ENCODE measurements at places on chromosomes 3 and 15.
A peak's percentile ranks its signal among the peaks of the same experiment; 100 is the strongest.

- no peak for DNase-seq
These were observed 21.5 kb downstream of the CD86 start for GRCh38 chr3:122076491-122077292.

- DNase-seq = no peak
These were observed 1.2 kb downstream of the MKRN3 start for GRCh38 chr15:23566651-23567050.

- no peak for DNase-seq
These were observed 25.1 kb downstream of the SMAD3 start for GRCh38 chr15:67090297-67091070.

DNA sequence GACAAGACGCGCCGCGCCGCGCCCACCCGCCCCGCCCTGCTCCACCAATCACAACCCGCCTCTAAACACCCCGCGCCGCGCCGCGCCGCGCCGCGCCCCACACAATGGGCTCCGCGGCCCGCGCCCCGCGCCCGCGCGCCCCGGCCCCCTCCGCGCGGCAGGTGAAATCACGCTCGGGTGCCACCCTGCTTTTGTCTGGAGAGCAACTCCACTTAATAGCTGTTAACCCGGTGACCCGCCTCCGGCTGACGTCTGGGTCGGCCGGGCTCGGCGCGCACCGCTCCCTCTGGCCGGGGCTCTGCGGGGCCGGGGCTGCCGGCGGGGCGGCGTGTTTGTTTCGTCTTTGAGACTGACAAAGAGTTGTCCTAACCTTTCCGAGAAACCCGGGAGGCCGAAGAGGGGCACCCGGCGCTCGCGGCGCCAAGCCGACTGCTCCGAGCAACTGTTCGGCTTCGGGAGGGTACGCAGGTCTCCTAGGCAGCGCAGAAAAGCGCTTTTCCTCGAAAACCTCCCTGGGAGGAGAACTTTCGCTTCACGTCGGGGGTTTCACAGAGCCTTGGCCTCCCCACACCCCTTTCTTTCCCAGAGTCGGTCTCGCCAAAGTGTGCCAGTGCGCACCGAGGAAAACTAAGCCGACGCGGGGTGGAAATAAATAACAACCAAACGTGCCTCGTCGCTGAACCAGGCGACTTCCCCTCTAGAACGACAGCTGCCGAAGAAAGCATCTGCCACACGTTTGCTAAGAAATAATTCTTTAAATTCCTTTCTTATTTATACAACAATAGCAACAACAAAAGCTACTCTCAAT lies 518.4 kb downstream of the FOXP1 start:
- DNase-seq = no peak

GRCh38 chr15:63086271-63086670 lies 35.4 kb upstream of the LACTB start:
- no peak for DNase-seq

DNA sequence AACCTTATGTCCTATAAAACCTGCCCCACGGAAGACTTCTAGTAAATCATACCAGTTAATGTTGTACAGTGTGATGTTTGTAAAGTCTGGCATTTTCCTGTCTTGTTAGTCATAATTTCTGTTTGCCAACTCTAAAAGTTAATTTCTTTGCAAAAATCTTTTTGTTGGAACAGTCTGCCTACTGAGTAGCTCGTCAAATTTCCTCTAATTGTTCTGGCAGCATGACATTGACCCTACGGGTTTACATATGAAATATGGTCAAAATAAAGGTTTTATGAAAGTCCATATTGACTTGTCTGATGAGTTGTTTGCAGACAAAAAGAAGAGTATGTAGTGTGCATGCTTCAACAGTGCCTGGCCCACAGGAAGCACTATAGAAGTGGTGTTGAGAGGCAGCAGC lies 79.8 kb upstream of the SOX2 start:
- no peak for DNase-seq

DNA sequence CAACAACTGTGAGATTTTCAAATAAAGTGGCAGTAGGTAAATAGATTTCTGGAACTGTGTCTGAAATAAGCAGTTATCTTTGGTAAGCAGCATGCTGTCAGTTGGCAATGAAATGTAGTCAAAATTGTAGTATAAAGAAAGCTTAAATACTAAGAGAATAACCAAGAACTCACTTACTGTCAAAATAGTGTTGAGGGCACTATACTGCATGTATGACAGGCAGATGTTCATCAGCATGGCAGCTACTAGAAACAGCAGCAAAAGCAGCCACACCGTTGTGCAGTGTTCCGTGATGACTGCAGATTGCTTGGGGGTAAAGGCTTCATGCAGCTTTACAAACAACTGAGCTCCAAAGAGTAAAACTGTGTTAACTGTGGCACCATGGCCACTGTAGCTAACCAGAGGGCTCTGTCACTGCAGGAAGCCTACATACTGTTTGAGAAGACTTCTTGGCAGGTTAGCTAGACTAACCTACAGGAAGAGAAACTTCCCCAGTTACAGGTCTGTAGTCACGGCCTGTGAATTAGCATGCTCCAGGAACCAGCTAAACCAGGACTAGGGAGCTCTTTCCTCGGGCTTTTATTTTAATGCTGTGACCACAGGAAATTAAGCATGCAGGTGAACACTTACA lies 459.7 kb downstream of the TBL1XR1 start:
- no peak for DNase-seq

DNA sequence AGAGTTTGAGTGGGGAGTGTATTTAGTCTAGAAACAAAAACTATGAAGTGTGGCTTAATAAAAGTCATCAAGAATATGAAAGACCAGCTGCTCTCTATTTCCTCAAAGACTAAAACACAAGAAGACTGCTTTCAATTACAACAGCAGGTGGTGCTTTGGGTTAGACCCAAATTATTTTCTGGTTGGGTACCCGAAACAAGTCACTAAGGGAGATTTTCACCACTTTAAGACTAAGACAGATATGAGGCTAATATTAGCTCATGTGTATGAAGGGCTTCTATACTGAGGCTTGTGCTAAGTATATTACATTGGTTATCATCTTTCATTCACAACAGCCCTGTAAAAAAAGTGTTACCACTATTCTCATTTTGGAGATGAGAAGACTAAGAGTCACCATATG lies 43.1 kb downstream of the COL8A1 start:
- DNase-seq = no peak

GRCh38 chr3:109351231-109351630 lies 13.9 kb upstream of the DPPA4 start:
- no peak for DNase-seq

- DNase-seq = no peak
These were observed 38.7 kb upstream of the CSPG5 start for GRCh38 chr3:47617086-47618010.

DNA sequence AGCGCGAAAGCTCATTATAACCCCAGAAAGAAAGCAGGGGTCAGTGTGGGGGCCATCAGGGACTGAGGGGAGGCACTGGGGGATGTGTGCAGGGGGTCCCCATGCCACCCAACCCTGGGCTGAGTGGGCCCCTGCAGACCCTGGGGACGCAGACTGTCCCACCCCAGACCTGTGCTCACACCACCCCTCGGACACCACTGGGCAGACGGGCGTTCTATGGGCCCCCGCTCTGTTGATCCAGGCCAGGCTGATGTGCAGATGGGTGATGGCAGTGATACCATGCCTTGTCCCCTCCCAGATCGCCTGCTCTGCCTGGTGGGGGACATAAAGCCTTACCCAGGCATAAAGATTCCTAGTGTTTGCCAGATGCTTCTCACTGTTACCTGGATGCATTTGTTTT lies 259.7 kb upstream of the TLE3 start:
- DNase-seq = no peak

DNA sequence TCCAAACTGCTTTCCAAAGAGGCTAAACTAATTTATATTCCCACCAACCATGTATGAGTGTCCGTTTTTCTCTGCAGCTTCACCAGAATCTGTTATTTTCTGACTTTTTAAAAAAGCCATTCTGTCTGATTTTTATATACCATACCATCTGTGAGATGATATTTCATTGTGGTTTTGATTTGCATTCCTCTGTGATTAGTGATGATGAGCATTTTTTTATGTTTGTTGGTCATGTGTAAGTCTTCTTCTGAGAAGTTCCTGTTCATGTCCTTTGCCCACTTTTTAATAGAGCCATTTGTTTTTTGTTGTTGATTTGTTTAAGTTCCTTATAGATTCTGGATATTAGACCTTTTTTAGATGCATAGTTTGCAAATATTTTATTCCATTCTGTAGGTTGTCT lies 179.4 kb upstream of the ALCAM start:
- DNase-seq = no peak

- no peak for DNase-seq
These were observed 465.4 kb upstream of the THBS1 start for GRCh38 chr15:39115379-39116057.

- no peak for DNase-seq
These were observed 262.3 kb upstream of the LYSMD4 start for GRCh38 chr15:99995543-99995942.

DNA sequence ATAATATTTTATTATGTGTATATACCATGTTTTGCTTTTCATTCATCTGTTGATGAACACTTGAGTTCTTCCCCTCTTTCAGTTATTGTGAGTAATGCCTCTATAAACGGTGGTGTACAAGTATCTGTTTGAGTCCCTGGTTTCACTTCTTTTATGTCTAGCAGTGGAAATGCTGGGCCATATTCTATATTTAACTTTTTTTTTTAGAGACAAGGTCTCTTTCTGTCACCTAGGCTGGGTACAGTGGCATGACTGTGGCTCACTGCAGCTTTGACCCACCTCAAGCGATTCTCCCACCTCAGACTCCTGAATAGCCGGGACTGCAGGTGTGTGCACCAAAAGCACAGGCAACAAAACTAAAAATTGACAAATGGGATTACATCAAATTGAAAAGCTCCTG lies 19.9 kb downstream of the GOLM2 start:
- no peak for DNase-seq

DNA sequence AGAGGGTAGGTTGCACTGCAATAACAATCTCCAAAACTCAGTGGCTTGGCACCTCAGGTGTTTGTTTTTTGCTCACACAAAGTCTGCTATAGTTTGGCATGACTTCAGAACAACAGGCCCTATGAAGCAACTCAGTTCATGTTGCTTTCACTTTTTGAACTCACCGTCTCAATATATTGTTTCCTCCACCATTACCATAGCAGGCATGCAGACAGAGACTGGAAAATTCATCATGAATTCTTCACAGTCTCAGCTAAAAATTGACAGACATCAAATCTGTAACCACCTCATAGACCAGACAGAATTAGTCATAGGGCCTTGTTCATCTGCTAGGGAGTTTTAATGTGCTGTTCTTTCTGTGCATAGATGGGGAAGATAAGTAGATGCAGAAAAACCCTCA lies 161.4 kb upstream of the POU1F1 start:
- DNase-seq = no peak

DNA sequence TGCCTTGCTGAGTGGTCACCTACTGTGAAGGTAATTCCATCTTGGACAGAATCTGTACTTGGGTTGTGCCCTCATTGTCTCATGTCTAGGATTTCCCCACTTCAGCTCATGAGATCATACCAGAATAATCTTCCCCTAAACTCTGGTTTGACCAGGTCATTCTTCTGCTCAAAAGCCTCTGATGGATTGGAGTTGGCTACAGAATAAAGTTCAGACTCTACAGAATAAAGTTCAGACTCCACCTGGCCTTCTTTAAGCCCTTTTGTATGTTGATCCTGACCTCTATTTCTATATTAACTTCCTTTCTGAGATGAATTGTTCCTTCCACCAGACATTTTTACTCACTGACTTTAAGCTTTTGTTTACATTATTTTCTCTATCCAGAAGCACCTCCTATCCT lies 6.4 kb upstream of the GLCE start:
- no peak for DNase-seq

GRCh38 chr15:42650208-42651066 lies 75.0 kb downstream of the STARD9 start:
- peak; percentile 22 for DNase-seq

DNA sequence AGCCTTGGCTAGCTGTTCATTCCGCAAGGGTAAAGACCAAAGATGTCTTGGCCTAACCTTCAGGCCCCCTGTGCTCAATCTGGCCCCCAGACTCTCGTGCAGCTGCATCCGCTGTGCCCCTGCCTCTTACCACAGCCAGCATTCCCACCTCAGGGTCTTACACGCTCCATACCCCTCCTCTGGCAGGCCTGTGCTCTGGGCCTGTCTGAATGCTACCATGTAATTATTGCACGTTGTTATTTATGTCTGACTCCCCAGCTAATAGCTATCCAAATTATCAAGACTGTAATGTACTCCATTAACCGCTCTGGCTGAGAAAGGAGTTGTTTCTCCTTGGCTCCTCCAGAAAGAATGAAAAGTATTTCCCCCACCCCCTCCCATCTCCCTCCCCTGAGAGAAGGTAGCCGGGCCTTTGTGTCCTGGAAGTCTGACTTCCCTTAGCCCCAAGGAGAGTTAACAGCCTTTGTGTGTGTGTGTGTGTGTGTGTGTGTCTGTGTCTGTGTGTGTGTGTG lies 54.5 kb upstream of the UBE2E1 start:
- DNase-seq = no peak

- peak; percentile 95 for DNase-seq
These were observed at the start of gene PHC3 for GRCh38 chr3:170180908-170181885. Gene PHC3 (minus strand): TSS chr3:170181733. CDS start chr3:170181715, 18 bp downstream.

DNA sequence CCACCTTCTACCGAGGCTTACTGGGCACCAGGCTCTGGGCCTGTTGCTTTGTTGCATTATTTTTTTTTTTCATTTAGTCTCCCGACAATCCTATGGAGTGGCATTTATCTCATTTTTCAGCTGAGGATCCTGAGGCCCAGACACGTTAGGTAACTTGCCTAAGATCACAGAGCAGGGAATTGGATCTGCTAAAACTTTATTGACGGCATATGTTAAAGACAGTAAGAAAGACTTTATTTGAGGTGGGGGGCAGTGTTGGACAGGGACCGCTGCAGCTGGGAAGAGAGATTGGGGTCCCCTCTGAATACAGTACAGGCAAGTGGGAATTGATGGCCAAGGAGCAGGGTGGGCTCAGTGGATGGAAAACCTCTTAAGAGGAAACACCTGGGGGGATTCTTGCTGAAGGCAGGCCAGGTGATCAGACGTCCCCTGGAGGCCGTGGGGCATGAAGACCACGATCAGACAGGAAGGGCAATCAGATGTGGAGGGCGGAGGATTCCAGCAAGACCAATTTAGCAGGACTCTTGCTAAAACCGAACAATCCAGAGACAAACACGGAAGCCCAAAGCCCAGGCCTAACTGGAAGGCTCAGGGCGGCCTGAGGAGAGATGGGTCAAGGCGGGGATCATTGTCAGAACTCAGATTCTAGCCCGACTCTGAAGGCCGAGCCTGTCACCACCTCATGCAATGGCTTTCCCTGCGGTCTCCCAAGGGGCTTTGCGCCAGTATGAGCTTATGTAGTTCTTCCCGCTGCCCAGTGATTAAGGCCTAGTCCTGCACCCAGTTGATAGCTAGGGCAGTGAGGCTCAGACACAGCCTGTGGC lies 53.7 kb downstream of the RGMA start:
- no peak for DNase-seq

- no peak for DNase-seq
These were observed 72.0 kb downstream of the CCNL1 start for GRCh38 chr3:157087780-157088600.

GRCh38 chr3:101484805-101485620 lies 28.0 kb downstream of the SENP7 start:
- no peak for DNase-seq

- no peak for DNase-seq
These were observed 84.3 kb upstream of the NEO1 start for GRCh38 chr15:72967811-72968530.

- DNase-seq = no peak
These were observed 11.5 kb downstream of the CPNE9 start for GRCh38 chr3:9715136-9715535.

All from NCI-H1436 (cell line).